SK-N-SH treated with all-trans-retinoic acid at 6 μM for 48 hours (cell line): ENCODE measurements at places on chromosomes 12 and 14.

DNA sequence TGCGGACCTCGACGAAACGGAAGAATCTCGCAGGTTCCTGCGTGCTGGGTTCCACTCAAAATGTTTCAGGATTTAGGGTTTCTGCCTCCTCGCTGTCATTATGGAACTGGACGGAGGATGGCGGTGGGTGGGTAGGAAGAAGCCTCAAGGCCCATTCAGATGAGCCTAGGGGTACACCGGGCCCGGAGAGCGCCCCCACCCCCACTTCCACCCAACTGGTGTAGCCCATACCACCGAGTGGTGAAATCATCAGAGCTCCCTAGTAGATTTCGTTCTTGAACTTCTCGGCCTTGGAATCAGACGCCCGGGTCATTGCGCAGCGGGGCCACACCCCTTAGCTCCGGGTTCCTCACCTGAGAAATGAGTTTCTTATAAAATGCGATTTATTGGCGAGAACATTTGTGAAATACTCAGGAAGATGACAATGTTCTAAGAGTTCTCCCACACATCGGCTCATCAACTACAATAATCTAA is 13.3 kb upstream of the TBX3 start:
- ATAC-seq, result no peak

GRCh38 chr14:33370426-33370825 is 431.7 kb downstream of the NPAS3 start:
- ATAC-seq, result no peak

GRCh38 chr14:93733631-93734030 is 54.7 kb downstream of the PRIMA1 start:
- ATAC-seq, result no peak

- no peak for ATAC-seq
Measured at GRCh38 chr12:116140529-116140928, 137.0 kb downstream of the MED13L start.

- ATAC-seq, result no peak; the same call in 2 of the 3 replicates
Measured at GRCh38 chr14:61536661-61537562, 158.4 kb upstream of the HIF1A start.

DNA sequence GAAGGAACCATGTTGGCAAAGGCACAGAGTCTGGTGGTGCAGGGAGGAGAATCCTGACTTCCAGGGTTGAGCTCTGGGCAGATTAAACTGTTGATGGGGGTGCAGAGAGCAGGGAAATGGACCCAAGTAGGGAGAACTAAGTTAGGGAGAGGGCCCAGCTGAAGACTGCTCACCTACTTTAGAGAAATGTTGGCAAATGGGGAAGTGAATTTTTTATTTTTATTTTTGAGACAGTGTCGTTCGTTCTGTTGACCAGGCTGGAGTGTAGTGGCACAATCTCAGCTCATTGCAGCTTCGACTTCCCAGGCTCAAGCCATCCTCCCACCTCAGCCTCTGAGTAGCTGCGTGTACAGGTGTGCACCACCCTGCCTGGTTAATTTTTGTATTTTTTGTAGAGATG is 32.1 kb upstream of the TUBA1A start:
- no peak for ATAC-seq

DNA sequence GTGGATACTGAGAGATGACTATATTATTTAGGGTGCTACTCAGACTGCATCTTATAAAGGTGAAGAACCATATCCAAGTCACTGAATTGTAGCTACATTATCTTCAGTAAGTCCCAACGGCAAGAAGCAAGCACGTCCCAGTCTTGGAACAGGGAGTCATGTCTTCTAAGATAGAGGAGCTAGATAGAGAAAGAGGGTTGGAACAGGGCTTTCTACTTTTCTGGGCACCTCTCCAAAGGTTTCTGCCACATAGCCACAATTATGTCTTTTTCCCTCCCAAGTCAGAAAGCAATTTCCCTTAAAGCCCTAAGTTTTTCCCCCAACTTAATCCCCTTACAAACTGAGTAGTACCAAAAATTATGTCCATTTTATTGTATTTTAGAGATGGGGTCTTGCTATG is 22.4 kb downstream of the MAPK1IP1L start:
- peak; percentile 22 for ATAC-seq

GRCh38 chr14:95507174-95507573 is 9.3 kb downstream of the SYNE3 start:
- peak; percentile 89 for ATAC-seq

GRCh38 chr14:89862856-89863255 is 91.7 kb downstream of the EFCAB11 start:
- ATAC-seq, result no peak

DNA sequence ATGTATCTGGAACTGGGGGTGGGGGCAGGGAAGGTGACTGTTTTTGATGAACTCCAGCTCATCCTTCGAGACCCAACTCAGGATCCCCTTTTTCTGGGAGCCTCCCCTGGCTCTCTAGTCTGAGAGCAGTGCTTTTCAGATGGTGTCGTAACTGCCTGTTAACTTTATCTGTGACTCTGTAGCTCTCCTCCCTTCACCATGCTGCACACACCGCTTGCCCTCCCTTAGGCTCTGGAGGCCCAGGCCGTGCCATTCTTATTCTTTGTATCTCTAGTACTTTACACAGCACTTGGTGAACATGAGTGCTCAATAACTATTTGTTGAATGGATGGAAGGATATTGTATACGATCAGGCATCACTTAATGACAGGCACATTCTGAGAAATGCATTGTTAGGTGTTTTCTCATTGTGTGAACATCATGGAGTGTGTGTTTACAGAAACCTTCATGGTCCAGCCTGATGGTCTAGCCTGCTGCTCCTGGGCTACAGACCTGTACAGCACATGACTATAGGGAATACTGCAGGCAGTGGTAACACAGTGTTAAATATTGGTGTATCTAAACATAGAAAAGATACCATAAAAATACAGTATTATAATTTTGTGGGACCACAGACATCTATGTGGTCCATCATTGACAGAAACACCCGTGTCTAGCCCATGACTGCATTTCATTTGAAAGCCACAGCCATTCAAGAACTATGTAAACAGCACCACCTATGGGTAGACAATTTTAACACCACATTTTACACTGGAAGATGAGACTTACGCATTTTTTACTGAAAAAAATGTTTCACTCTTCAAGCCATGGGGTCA is 91.8 kb downstream of the EML1 start:
- peak; percentile 95 for ATAC-seq

DNA sequence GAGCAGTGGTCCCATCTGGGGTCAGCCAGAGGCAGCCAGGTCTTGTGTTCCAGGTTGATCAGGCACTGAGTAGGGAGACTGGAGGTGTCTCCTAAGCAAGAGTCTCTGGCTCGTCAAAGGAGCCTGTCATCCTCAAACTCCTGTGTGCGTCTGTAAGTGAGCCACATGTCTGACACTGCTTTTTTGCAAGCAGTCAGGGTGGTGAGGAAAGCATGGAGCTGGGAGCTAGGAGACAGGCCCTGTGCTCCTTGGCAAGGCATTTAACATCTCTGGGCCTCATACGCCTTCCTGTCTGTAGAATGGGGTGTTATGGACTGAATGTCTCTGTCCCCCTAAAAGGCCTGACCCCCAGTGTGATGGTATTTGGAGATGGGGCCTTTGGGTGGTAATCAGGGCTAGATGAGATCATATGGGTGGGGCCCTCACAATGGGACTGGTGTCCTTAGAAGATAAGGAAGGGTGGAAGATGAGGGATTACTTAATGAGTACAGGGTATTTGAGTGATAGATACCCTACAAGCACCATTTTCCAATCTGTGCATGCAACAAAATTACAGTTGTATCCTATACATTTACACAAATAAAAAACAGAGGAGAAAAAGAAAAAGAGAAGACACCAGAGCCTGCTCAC is 53.0 kb downstream of the ARL6IP4 start:
- ATAC-seq, result no peak

DNA sequence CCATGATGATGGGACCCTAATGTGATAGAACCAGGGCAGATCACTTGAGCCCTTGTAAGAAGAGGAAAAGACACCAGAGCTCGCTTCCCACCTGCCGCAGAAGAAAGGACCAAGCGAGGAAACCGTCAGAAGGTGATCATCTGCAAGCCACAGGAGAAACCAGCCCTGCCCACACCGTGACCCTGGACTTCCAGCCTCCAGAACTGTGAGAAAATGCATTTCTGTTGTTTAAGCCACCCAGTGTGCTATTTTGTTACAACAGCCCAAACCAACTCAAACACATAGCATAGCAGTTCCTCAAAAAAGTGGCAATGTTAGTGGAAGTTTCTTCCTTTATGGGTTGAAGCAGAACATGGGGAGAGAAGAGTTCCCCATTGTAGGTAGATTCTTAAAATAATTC is 107.9 kb upstream of the BCL2L14 start:
- ATAC-seq, result no peak

DNA sequence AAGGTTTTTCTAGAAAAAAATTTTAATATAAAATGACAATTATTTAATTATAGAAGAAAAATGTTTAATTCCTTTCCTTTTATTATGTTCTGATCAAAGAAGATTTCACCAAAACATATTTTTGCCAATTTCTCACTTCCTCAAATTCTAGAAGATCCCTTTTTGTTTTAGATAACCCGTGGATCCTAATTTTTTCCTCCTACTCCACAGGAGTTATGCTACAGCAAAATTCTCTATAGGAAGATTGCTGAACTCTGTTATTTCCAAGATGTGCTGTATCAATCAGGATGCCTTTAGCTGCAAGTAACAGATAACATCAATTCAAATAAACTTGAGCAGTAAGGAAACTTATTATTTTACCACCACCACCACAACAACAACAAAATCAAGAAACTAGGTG is 3.8 kb upstream of the SNX6 start:
- no peak for ATAC-seq

- no peak for ATAC-seq
Measured at GRCh38 chr12:116380108-116380507, 102.6 kb upstream of the MED13L start.

GRCh38 chr12:94264736-94265485 is 116.5 kb downstream of the PLXNC1 start:
- no peak for ATAC-seq
